ENCODE measurements at places on chromosomes 11 and 22. TPM values are rescaled to one million over a fixed set of nuclear protein-coding genes. Genes with fewer than 3 reads are reported as not detected.

DNA sequence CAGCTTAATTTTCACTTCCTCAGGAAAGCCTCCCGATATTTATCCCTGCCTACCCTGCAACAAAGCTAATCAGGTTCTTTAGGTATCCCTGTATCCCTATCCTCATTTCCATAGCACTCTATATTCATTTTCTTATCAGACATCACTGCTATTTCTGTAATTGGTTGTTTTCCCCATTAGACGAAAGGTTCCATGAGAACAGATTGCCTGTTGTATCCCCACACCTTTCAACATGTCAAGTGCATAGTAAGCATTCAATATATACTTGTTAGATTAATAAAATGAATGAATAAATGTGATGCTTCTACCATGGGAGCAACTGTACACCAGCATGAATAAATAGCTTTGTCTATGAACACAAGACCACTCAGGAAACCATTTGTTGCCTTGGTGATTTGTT, 499.8 kb downstream of the DLG2 start:
- no peaks in the 10 kb centered on the region for H3K27me3 ChIP-seq
- H3K27ac ChIP-seq = no peak overlapping the region
- no peaks in the 10 kb centered on the region for H3K4me1 ChIP-seq
- no peaks in the 10 kb centered on the region for H3K36me3 ChIP-seq

MAPK8IP2 gene
- total RNA-seq = 2.2 TPM

DNA sequence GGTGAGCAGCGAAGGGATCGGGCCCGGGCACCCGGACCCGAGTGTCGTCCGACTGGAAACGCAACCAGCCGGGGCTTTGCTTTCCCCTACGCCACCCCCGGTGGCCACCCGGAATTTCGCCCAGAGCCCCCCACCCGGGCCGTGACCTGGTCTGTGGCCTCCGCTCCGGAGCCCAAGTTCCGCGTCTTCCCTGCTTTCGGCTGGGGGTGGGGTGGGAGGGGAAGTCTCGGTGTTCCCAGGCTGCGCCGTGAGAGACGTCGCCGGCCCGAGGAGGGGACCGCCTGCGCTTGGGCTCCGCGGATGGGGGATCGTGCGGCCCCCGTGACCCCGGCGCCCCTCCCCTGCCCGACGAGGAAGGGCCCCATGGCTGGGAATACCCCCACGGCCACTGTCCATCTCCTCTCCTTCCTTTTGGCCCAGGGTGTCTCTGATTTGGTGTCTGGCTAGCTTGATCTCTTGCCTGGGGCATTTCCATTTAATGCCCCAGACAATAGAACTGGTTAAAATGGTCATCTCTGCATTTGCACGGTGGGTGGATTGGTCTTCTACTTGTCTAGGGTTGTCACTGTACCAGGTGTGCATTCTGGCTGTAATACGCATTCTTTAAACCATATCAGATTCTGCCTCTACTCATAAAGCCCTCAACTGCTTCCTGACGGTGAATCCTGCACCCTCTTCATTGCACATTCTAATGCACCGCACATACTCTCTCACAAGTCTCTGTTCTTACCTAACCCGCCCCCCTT, 789 bp downstream of the SIK2 start:
- H3K4me1 ChIP-seq = no peaks in the 10 kb centered on the region
- H3K4me3 ChIP-seq = peak overlapping the region; percentile 91
- peak; percentile 80 for DNase-seq

DNA sequence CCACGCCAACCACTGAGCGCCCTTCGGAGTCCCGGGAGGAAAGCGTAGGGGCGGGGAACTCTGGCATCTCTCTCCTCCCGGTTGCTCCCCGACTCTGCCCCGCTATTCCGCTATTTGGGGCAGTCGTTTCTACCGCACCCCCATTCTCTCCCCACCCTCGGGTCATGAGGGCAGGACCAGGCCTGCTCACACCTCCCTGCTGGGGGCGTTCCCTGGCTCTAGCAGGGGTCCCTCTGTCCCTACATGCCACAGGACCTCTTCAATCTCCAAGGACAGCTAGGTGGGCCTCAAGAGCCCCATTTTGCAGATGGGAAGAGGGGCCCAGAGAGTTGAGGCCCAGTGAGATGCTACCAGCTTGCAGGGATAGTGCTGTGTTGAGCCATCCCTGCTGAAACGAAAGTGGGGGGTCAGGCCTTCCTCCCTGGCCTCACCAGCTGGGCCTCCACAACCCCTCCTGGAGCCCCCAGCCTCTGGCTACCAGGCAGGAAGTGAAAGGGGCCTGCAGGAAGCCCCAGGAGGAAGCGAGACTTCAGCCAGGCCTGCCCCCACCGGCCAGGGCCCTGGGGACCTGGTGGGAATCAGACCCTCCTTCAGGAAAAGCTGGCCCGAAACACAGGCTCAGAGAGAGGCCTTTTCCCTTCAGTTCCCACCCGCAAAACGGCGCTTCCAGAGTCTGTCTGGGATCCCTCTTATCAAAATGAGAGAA, 5.5 kb upstream of the SHISA8 start:
- peak overlapping the region; percentile 33 for H3K4me3 ChIP-seq
- H3K27me3 ChIP-seq = peaks cover 62% of the 10 kb centered on the region
- H3K36me3 ChIP-seq = no peaks in the 10 kb centered on the region
- H3K4me1 ChIP-seq = peaks cover 16% of the 10 kb centered on the region
- H3K27ac ChIP-seq = no peak overlapping the region

DNA sequence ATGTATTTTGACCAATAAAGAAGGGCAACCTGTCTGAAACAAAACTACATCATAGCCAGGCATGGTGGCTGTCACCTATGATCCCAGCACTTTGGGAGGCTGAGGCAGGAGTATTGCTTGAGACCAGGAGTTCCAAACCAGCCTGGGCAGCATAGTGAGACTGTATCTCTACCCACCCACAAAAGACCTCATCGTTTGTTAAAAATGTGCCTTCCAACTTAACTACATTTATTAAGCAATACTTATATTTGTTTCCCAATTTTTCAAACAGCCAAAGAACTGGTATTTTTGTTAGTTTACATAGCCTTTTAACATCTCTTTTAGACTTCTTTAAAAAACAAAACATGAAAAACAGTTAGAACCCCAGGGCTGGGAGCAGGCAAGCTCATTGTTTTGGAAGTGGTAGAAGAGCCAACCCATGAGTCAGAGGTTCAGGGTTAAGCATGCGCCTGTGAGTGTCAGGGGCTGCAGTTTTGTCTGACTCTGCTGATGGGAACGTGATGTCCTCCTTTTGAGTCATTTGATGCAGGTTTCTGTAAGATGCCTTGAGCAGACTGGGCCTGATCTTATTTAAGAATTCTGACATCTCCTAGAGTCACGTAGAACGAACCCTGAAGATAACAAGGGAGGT, 53.9 kb upstream of the CRTAM start:
- DNase-seq = peak; percentile 77
- H3K36me3 ChIP-seq = no peaks in the 10 kb centered on the region
- no peak overlapping the region for H3K4me3 ChIP-seq
- H3K27me3 ChIP-seq = no peaks in the 10 kb centered on the region
- no peak overlapping the region for H3K27ac ChIP-seq
- peaks cover 5% of the 10 kb centered on the region for H3K4me1 ChIP-seq

DNA sequence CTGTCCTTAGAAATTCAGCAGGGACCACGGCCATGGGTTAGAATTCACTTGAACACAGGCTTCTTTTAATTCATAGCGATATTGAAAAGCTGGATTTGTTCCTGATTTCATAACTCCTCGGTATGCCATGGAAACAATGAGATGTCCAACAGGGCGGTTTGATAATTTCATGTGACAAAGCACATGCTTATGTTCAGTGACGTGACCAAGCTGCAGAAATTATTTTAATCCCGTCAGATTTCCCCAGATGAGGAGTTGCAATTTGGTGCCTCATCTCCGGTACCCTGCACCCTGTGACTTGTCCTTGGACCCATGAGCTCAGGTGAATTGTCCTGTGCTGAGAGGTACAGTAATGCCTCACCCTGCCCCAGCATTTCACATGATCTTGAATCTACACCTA, 81.7 kb downstream of the C11orf91 start:
- H3K36me3 ChIP-seq = no peaks in the 10 kb centered on the region
- H3K4me3 ChIP-seq = no peak overlapping the region
- peaks cover 4% of the 10 kb centered on the region for H3K27me3 ChIP-seq
- DNase-seq = no peak
- no peaks in the 10 kb centered on the region for H3K4me1 ChIP-seq
- H3K27ac ChIP-seq = no peak overlapping the region

DNA sequence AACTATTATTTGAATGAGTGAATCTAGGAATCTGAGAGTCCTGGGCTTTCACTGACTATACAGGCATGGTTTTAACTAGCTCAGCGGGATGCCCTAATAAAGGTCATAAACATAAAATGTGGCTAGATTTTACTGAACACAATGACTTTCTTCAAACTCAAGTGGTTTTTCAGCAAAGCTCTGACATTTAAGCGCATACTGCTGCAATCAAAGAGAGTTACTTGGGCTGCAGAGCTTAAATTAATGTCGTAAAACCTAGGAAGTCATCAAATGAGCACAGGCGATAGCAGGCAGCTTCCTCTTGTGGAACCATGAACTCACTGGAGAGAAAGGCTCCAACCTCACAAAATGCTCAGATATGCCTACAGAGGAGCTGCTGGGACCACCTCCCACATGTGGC, 6.7 kb downstream of the CSNK2A3 start:
- H3K36me3 ChIP-seq = no peaks in the 10 kb centered on the region
- H3K4me1 ChIP-seq = peaks cover 24% of the 10 kb centered on the region
- no peak overlapping the region for H3K27ac ChIP-seq
- no peak for DNase-seq

GRCh38 chr11:61999141-61999975, 31.9 kb upstream of the FTH1 start:
- H3K36me3 ChIP-seq = no peaks in the 10 kb centered on the region
- DNase-seq = no peak
- no peak overlapping the region for H3K4me3 ChIP-seq
- H3K4me1 ChIP-seq = no peaks in the 10 kb centered on the region
- no peak overlapping the region for H3K27ac ChIP-seq

DNA sequence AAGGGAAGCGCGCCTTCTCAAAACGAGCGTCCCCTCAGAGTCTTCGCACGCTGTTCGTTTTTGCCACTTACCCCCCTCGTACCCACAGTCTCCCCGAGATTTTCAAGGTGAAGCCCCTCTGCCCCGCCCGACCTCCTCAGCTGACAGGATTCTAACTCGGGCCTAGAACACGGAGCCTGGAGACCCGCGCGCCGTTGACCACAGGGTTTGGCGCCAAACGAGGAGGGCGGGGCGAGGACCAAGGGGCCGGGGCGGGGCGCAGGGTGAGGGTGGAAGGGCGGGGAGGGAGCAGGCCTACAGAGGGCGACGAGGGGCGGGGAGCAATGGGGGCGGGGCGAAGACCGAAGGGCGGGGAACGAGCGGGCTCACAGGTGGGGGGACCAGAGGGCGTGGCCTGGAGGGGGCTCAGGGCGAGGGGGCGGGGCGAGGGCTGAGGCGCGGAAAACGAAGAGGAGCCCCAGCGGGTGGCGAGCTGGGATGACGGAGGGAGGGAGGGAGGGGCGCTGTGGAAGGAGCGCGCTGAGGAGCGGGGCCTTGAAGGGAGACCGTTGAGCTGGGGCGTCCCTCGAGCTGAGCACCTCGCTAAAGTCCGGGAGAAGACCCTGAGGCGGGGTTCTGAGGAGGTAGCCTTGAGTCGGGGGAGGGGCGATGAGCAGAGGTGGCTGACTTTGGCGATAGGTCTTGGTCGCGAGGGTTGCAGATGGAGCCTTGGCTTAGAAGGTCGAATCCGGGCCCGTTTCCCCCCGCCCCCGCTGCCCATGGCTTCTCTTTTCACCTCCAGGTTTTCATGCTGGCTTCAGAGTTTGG, at the start of gene DMC1:
DMC1 (minus strand) TSS at position 212 of the 807 bp plus-strand sequence. CDS start 1,927 bp downstream, outside the sequence.
- peaks cover 11% of the 10 kb centered on the region for H3K4me1 ChIP-seq
- peak within 1 kb of the TSS; percentile 56 for H3K4me3 ChIP-seq
- no peaks in the 10 kb centered on the region for H3K36me3 ChIP-seq
- peak; percentile 98 for DNase-seq
- H3K27me3 ChIP-seq = no peaks in the 10 kb centered on the region
- peak within 1 kb of the TSS; percentile 88 for H3K27ac ChIP-seq

PKDREJ gene
- total RNA-seq = 0.36 TPM

CCDC157 gene
- 2.0 TPM for total RNA-seq

DNA sequence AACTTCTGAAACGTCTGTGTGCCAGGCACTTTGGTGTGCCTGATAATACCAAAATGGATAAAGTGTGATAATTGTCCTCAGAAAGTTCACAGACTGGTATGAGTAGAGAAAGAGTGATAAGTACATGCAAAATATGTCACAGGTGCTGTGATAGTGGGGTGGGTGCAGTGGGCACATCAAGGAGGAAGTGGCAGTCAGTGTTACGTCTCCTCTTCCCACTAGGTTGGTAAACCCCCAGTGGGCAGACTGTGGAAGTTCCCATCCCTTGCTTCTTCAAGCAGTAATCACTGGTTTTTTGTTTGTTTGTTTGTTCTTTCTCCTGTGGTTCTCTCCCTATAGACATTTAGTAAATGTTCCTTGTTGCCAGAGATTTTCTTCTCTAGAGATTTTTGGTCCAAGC, 5.4 kb downstream of the RNF121 start:
- no peak overlapping the region for H3K4me3 ChIP-seq
- no peaks in the 10 kb centered on the region for H3K36me3 ChIP-seq
- H3K27me3 ChIP-seq = no peaks in the 10 kb centered on the region
- H3K4me1 ChIP-seq = peaks cover 58% of the 10 kb centered on the region
- DNase-seq = no peak

CASP1 gene
- 14.0 TPM for total RNA-seq
